Neural progenitor cell (in vitro differentiated cells): ENCODE measurements at places on chromosomes 2 and 18. TPM values are rescaled to one million over a fixed set of nuclear protein-coding genes. Genes with fewer than 3 reads are reported as not detected.

The RND3 gene
- 4.0 and 6.4 TPM in 2 replicates for total RNA-seq

The MFSD6 gene
- total RNA-seq: 0.25 and 0.37 TPM in 2 replicates

The NDUFV2 gene
- 140 and 228 TPM in 2 replicates for total RNA-seq

The RAPH1 gene
- total RNA-seq: 9.3 and 11.2 TPM in 2 replicates

The RPRM gene
- 0.51 and 1.3 TPM in 2 replicates for total RNA-seq

The ANKRD30BL gene
- total RNA-seq: not detected in 2 replicates

The LCLAT1 gene
- total RNA-seq: 19.2 and 21.6 TPM in 2 replicates

The SGPP2 gene
- total RNA-seq: 0.11 and 0.34 TPM in 2 replicates

The MFF gene
- 118 and 159 TPM in 2 replicates for total RNA-seq
